ENCODE measurements at places on chromosomes 1 and 21.

DNA sequence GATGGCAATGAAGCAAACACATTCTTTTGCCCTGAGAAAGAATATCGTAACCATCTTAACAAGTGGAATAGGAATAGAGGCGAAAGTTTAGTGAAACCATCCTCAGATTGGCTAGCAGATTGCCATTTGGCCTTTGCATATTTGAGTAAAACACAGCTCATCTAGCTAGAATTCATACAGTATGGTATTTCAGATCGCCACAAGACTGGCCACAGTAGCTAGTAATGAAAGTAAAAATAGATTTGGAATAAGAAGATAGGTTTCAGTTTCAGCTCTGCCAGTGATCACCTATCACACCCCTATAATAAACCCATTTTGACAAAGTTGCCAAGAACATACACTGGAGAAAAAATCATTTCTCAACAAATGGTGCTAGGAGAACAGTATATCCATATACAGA is 294.9 kb downstream of the LRRIQ3 start:
- H3K36me3 ChIP-seq: no peaks in the 10 kb centered on the region
- no peak for DNase-seq
- H3K27ac ChIP-seq: no peak overlapping the region
- H3K4me1 ChIP-seq: no peaks in the 10 kb centered on the region
- no peaks in the 10 kb centered on the region for H3K27me3 ChIP-seq

GRCh38 chr1:241972703-241973369 is 15.3 kb downstream of the BECN2 start:
- no peak overlapping the region for H3K27ac ChIP-seq
- H3K4me3 ChIP-seq: no peak overlapping the region
- H3K27me3 ChIP-seq: no peaks in the 10 kb centered on the region
- H3K36me3 ChIP-seq: no peaks in the 10 kb centered on the region

GRCh38 chr1:203477748-203478147 is 2.1 kb downstream of the PRELP start:
- H3K4me3 ChIP-seq: no peak overlapping the region
- DNase-seq: no peak
- peaks cover 5% of the 10 kb centered on the region for H3K4me1 ChIP-seq
- H3K27me3 ChIP-seq: peaks cover 40% of the 10 kb centered on the region
- no peaks in the 10 kb centered on the region for H3K36me3 ChIP-seq
- no peak overlapping the region for H3K27ac ChIP-seq

GRCh38 chr1:241551759-241552638 is 19.8 kb downstream of the KMO start:
- H3K4me3 ChIP-seq: peak overlapping the region; percentile 63
- H3K36me3 ChIP-seq: peaks cover 5% of the 10 kb centered on the region
- H3K4me1 ChIP-seq: peaks cover 12% of the 10 kb centered on the region
- peak overlapping the region; percentile 26 for H3K27ac ChIP-seq

- H3K36me3 ChIP-seq: no peaks in the 10 kb centered on the region
- no peaks in the 10 kb centered on the region for H3K4me1 ChIP-seq
- DNase-seq: no peak
- no peak overlapping the region for H3K4me3 ChIP-seq
- no peak overlapping the region for H3K27ac ChIP-seq
Measured at GRCh38 chr1:223105568-223105967, 37.5 kb downstream of the TLR5 start.

GRCh38 chr1:179708434-179709195 is 34.5 kb upstream of the FAM163A start:
- DNase-seq: no peak
- H3K36me3 ChIP-seq: no peaks in the 10 kb centered on the region
- H3K27me3 ChIP-seq: no peaks in the 10 kb centered on the region
- H3K4me1 ChIP-seq: no peaks in the 10 kb centered on the region
- H3K4me3 ChIP-seq: no peak overlapping the region

DNA sequence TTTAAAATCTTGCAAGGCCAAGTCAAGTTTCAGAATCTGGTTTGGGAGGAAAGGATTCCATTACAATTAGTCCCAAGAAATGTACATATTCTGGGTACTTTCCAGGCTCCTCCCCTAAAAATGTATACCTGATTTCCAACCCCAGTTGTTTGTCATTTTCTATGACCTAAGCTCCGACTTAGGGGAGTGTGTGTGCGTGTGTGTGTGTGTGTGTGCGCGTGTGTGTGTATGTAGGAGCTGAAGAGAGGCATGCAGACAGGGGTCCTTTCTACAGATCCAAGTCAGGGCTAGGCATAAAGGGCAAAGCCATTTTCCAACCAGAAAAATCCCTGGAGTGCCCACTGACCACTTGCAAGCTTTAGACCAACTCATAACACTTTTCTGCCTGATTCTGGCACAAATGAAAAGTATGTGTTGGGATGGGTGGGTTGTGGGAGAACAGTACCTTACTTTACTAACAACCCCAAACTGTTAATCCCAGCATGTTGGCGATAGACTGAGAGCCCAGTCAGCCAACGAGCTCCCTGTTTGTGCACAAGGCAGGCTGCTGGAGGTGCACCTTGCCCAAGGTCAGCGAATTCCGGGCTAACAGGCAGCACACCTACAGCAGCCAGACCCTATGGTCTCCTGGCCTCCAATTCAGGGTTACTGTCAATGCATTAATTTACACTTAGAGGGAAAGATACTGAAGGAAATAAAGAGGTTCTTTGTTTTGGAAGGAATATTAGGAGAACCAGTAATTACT is 1.7 kb downstream of the TRABD2B start:
- H3K27me3 ChIP-seq: peaks cover 91% of the 10 kb centered on the region
- DNase-seq: no peak
- H3K36me3 ChIP-seq: no peaks in the 10 kb centered on the region
- peak overlapping the region; percentile 66 for H3K4me3 ChIP-seq
- no peak overlapping the region for H3K27ac ChIP-seq

GRCh38 chr1:164921493-164921892 is 362.5 kb downstream of the PBX1 start:
- no peak overlapping the region for H3K4me3 ChIP-seq
- H3K36me3 ChIP-seq: no peaks in the 10 kb centered on the region
- H3K4me1 ChIP-seq: no peaks in the 10 kb centered on the region

DNA sequence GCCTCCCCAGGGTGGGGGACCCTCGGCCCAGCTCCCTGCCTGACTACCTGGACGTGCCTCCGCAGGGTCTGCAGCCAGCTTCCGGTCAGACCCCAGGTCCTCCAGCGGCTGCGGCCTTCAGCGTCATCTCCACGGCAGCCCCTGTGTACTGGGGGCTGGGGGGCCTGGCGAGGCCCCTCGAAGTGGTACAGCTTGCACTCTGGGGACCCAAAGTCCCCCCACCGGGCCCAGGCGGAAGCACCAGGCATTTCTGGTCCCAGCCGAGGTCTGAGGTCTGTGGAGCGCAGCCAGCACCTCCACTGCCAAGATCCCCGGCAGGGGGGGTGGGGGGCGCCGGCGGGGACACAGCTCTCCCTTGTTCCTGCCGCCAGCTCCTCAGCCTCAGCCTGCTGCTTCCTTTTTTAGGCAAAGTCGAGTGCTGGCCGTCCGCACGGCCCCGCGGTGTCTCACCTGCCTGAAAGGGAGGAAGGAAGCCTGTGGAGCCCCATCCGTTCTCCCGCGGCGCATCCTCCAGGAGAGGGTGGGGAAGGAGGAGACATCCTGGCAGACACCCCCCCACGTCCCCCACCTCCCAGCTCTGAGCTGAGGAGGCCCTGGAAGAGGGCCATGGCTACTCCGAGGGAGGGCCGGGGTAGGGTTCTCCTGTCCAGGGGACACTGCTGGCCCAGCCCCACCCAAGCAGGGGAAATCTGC is 1.2 kb upstream of the VWA1 start:
- no peak for DNase-seq
- H3K4me1 ChIP-seq: no peaks in the 10 kb centered on the region
- no peak overlapping the region for H3K4me3 ChIP-seq
